ENCODE measurements at places on chromosomes 5 and 9.
A peak's percentile ranks its signal among the peaks of the same experiment; 100 is the strongest.

DNA sequence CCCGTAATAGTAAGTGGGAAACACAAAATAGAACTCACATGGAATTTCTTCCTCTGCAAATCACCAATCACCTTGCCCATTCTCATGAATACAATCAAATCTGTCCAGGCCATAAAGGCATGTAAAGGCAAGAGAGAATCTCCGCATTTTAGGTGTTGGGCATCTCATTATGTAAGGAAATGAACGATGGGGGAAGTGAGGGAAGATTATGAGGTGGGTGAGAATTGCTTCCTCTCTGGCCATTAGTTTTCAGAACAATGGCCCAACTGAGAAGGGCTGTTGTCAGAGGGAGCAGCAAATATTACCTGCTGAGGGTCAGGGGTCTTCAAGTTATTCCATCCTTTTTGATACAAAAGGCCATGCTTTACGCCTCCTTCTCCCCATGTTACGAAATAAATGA, 455.1 kb downstream of the ARHGEF28 start:
- DNase-seq, result no peak

DNA sequence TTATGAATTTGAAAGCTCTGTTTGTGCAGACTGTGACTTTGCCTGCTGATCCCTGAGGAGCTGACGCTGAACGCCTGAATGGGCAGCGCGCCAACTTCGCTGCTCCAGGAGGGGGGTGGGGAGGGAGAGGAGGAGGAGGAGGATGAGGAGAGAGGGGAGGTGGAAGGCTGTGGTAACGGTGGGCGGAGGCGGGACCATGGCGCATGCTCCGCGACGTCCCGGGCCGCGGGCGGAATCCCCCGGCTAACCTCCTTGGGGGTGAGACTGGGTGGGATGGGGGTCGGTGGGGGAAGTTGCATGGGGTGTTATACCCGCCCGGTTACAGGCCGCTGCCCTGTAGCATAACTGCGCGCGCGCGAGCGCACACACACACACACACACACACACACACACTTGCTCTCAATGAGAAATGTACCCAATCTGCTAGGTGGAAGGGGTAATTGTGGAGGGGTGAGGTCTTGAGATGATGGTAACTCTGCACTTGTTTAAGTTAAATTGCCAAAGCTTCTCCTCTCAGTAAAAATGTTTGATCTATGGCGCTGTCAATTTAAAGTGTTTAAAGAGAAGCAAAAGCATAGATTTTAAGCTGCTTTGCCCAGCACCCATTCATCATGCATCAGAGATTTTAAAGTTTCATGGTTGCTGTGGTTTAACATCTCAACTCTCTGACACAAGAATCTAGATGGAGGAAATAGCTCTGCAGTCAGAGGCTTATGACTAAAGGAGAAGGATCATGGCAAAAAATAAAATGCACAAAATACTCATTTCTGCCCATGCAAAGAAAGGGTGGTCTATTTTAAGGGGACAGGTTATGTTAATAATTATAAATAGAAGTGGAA, 76.6 kb upstream of the TBCA start:
- peak; percentile 8 for DNase-seq

GRCh38 chr5:79853676-79854418, 137.2 kb downstream of the MTX3 start:
- no peak for DNase-seq

DNA sequence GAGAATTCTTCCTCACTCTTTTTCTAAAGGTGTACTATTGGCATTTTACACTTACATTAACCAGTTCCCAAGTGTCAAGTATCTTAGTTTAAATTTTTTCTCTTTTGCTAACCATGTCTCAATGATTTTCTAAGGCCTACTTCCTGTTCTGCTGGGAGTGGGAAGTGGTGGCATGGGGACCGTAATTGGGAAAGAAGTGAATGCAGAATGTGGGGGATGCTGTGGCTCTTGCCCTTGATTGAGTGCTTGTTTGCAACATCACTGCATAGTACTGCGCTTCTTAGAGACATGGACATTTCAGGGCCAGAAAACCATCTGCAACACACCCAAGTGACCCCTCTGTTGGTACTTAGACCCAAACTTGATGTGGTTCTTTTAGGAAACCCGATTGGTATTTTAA, 32.8 kb downstream of the MRRF start:
- no peak for DNase-seq

- no peak for DNase-seq
Observed at GRCh38 chr5:134982230-134982629, 14.5 kb downstream of the CATSPER3 start.

GRCh38 chr5:72394688-72395087, 74.5 kb downstream of the PTCD2 start:
- DNase-seq, result no peak

- no peak for DNase-seq
Observed at GRCh38 chr9:134214766-134215419, 50.5 kb upstream of the RNU6ATAC start.

GRCh38 chr5:174793684-174794328, 69.4 kb downstream of the MSX2 start:
- no peak for DNase-seq

DNA sequence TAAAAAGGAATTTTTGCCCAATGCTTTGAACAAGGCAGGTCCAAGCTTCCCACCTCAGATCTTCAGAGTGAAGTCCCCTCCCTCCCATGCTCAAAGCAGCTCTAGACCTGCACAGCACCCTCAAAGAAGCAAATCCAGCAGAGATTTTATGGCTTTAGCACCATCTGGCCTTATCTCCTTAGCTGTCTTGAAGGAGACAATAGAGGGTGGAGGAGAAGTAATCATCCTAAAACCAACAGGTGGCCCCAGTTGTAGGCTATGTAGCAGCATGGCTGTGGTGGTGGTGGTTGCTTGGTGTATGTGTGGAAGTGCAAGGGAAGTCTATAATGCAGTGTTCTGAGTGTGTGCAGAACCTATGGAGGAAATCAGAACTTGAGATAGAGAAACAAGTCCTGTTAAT, 140.1 kb downstream of the GRIA1 start:
- DNase-seq, result no peak

GRCh38 chr9:112552229-112553056, 65.8 kb downstream of the KIAA1958 start:
- no peak for DNase-seq

DNA sequence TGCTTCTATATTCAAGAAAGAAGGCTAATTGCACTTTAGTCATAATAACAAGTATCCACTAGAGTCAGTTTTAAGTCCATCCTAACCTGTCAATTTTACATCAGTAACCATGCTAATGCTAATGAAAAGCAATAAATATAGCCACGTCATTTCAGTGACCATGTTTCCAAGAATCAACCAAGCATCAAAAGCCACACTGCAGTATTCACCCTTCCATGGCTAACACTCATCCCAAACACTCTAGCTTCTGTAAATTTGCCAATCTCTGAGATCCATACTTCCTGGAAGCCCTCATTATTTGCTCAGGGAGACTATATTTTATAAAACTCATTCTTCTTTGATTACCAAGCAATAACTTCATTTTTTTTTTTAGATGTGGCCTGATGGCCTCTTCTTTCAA, 712.0 kb downstream of the CETN3 start:
- no peak for DNase-seq

GRCh38 chr5:152503206-152503605, 98.1 kb upstream of the NMUR2 start:
- no peak for DNase-seq

- DNase-seq, result no peak
Observed at GRCh38 chr5:17305964-17306725, 88.7 kb downstream of the BASP1 start.

GRCh38 chr9:1267141-1267570, 217.0 kb downstream of the DMRT2 start:
- no peak for DNase-seq

GRCh38 chr9:81652058-81652687, 37.2 kb downstream of the TLE1 start:
- no peak for DNase-seq

DNA sequence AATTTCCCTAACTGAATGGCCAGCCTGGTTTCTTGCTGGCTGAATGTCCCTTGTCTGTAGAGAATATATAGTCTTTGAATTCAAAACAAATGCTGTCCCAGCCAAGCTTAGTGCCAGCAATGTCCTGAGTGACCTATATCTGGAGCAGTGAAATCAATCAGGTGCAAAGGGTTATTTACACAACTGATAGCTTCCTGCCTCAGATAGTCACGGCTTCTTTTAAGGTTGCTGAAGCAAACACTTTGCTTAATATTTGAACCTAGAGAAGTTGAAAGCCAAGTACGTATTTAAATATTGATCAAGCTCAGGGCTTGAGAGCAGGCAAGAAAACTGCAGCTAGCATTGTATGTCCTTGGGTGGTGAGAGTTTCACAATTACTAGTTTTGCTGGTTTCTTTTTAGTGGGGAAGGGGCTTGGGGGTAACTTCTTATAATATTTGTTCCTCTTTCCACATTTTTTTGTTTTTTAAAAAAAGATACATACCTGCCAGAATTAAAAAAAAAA, 2.0 kb upstream of the ARHGEF28 start:
- no peak for DNase-seq

DNA sequence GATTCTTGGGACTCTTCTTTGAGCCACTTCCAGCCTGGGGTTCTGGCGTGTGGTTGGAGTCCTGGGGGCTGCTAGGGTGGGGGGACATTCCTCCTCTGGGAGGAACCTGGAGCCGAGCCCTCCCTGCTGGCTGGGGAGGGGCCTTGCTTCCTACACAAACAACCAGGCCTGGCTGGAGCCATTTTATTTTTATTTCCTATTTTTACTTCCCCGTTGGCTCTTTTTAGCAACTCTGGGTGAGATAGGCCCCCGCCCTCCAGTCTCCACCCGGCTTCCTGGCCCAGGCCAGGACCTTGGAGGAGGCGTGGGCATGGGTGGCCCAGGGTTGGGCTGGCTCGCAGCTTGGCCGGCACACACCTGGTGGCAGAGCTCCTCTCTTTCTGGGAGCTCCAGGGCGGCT, 15.1 kb downstream of the RXRA start:
- no peak for DNase-seq

- DNase-seq, result no peak
Observed at GRCh38 chr5:1515311-1515920, 8.3 kb downstream of the LPCAT1 start.

GRCh38 chr9:78548670-78549069, 251.7 kb downstream of the PSAT1 start:
- DNase-seq, result no peak

DNA sequence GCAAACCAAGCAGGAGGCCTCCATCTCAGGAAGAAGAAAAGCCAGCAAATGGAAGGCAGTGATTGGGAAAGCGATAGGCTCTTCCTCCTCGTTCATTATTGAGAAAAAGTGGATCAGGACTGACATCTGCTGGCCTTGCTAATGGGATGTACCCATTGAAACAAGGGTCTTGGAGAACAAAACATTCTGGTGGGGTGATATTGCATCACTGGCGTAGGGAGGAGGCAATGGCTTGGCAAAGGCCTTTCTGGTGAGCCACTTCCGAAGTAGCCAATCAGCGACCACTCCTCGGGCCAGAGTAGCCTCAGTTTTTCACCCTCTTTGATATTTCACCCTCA, 86.7 kb upstream of the NFIB start:
- DNase-seq, result no peak

DNA sequence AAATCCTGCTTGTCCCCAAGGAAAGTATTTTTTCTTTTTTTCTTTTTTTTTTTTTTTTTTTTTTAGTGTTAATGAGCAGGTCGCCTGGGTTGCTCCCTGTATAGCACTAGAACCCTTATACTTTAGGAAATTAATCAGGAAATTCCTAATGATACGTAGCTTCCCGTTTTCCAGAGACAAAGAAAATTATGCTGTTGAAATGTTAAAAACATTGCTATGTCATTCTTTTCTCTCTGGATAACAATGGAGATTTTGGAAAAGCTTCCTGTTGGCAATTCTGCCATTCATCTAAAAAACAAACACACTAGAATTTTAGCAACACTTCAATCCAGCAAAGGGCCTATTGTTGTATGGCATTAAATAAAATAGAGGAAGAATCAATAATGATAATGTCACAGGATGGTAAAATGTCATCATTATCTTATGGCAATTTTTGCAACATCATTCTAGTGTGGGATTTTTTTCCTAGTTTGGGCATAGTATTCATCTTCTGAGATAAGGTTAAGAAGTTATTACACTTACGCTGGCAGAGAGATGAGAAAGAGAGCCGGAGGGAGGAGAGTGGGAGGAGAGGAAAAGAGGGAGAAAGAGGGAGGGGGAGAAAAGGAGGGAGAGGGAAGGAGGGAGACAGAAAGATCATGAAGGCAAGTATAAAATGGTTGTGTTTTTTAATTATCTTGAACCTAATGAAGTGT, 315.8 kb upstream of the PDE4D start:
- DNase-seq, result no peak

DNA sequence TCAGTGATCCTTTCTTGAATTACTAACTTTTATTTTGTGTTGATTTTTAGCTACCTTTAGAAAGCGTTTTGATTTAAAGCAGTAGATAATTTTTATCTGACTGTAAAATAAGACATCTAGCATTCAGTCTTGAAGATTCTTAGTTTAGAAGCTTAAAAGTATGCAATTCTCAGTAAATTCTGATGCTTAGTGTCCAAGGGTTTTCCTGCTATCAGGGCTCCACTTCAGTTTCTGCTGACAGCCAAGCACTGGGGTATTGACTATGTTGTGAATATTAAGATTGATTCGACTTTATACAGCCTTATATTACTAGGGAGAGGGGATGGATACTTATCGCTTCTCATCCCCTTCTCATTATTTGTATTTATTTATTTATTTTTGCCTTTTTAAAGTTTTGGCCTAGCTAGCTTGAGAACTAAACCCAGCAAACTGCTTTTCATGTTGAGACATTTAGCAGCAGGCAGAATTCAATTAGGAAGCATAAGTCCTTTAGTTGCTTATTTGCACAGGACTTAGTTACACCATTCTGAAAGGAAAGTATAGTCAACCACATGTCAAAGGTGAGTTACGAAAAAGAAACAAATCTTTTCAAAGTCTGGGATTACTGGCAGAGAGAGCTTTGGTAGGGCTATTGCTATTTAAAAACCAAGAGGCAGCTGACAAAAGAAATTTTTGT, 2.9 kb downstream of the PBX3 start:
- no peak for DNase-seq

DNA sequence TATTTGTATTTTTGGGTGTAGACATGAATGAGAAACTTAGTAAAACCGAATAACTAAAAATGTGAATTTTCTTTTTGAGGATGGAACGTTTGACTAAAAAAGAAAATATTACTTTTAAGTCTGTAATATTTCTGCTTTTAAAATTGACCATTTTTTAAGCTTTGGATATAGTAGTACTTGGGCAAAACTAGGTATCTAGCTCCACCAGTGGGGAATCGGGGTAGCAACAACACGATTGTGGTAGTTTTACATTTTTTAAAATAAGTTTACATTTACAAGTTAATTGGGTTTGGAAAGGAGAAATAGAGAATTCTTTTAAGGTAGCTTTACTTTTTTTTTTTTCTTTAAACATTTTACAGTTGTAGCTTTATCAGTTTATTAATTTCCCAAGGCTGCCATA, 154.4 kb downstream of the MAN2A1 start:
- no peak for DNase-seq
